ENCODE measurements at places on chromosomes 4 and X. TPM values are rescaled to one million over a fixed set of nuclear protein-coding genes. Genes with fewer than 3 reads are reported as not detected.
A peak's percentile ranks its signal among the peaks of the same experiment; 100 is the strongest.

Gene EVC2
- total RNA-seq: 1.2 TPM

Gene HTN1
- not detected for total RNA-seq

Gene PROM1
- total RNA-seq: 3.5 TPM

Gene CYLC1
- total RNA-seq: not detected

Gene IL21
- total RNA-seq: not detected

Gene LIMCH1
- total RNA-seq: 294 TPM

Gene LPAR4
- 0.22 TPM for total RNA-seq

Gene NHSL2
- total RNA-seq: 5.7 TPM

Gene CLCN5
- total RNA-seq: 2.7 TPM

Gene HEPH
- 8.0 TPM for total RNA-seq

Gene SPANXA2
- total RNA-seq: not detected

DNA sequence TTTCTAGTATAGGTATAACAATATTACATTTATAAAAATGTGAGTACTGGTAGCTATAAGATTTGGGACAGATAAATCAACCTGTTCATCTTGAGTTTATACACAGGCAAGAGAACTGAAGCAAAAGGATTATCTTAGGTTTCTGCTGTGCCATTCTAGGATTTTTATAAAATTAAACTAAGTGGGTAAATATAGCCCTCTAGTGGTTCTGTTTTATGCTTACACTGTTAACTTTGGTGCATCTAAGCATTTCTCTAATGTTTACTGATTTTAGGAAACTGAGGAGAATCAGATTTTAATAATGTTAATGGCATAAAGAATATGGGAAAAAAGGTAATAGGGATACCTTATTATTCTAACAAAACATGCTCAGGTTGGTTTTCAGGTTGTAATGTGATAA lies 1.1 kb upstream of the RRH start:
- DNase-seq: no peak

DNA sequence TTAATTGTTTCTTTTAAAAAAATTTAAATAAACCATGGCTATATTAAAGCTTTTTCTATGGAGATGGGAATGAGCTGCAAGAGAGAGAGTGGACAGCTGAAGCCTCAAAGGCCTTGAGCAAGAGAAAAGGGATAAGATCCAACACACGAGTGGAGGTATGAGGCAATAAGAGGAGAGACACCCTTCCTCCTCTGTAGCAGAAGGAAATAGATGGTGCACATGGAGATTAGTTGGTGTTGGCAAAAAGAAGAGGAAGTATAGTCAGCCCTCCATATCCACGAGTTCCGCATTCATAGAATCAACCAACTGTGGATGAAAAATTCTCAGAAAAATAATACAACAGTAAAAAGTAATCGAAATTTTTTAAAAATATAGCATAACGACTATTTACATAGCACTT lies 3.2 kb downstream of the CXorf38 start:
- DNase-seq: no peak

DNA sequence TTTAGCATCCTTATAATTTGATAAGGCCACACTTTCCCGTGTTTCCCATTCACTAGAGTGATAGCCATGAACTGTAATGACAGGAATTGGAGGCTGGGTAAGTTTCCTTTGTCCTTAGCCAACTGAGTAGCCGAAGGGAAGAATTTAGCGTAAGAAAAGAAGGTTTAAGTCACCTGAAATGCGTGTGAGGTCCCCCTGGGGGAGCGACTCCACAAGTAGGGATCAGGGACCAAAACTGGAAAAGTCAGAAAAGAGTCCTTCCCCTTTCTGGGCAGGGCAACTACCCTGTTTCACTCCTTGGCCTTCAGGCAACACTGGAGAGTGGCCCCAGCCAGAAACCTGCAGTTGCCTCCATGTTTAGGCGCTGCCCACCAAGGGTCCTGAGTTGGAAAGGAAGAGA lies 81.6 kb upstream of the MED14 start:
- no peak for DNase-seq

- DNase-seq: no peak
These were observed 1.4 kb downstream of the COX7B start for GRCh38 chrX:77900688-77901087.

- no peak for DNase-seq
These were observed 1.7 kb downstream of the MUC7 start for GRCh38 chr4:70473679-70474078.

GRCh38 chr4:76024065-76024464 lies 768 bp upstream of the CXCL10 start:
- DNase-seq: no peak

GRCh38 chrX:70279081-70279480 lies 2.9 kb upstream of the RAB41 start:
- DNase-seq: no peak

DNA sequence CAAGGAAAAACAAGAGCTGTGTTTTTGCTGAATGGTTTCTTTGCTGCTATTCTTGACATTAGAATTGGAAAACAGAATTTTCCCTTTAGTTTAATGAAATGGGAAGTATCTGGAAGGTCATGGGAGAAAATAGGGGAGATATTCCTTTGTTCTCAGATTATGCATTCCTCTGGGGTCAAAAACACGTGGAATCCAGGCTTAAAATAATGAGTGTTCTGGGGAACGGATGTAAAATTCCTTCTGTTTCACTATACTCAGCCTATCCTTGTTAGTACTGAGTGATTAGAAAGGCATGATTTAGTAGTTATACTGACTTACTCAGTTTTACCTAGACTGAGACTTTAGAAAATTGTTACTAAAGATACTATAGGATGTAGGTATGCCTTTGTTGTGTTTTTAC lies 107.3 kb downstream of the ARHGAP10 start:
- no peak for DNase-seq

- DNase-seq: peak; percentile 69
These were observed 775 bp downstream of the SHROOM4 start for GRCh38 chrX:50812995-50813842.

DNA sequence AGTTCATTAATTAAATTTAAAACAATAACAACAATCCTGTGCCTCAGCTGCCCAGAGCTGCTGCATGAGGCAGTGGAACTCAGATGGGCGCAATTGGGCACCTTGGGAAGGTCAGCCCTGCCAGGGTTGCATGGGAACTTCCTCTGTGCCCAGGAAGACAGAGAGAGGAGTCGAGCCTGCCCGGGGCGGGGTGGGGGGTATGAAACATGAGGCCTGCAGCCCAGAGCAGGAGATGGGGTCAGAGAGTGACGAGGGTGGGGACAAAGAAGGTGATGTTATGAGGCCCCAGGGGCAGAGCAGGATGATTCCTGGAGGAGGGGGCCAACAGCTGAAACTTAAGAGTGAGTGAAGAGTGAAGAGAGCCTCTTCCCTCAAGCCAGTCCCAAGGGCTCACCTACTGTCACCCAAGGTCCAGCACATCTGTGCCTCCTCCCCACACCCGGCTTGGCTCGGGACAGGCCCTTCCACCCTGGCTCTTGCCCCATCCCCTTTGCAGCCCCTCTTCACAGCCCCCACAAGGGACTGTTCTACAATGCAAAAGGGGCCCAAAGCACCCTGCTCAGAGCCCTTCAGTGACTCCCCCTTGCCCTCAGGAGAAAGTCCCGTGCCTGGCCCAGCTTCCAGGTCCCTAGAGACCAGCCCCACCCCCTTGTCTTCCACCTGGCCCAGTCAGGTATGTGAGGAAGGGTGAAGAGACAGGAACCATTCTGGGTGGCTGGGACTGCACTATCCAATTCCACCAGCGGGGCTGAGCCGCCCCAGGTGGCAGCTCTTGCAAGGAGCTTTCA lies 31.4 kb downstream of the HMX1 start:
- no peak for DNase-seq

DNA sequence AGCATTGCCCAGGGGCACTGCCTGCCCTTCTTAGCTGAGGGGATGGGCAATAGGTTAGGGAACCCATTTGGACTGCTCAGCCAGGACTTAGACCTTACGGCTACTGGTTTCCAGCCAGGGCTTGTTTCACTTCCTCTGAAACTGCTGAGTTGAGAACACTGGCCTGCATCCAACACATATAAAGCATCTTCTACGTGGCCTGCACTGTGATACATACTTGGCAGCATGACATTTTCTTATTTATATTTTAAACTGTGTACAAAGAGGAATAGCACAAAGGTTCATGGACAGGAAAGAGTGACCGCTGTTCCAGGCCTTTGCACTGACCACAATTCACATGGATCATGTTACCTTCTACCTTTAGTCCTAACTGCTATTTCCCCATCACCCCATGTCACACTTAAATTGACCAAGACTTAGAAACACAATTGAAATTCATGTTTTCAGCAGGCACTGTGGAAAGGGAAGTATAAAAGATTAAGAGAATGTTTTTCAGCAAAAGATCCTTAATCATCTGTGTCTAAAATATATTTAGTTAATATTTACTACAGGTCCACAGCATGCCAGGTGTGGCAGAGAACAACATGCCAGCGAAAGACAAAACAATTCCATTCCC lies 43.7 kb downstream of the NLGN4X start:
- DNase-seq: no peak

- no peak for DNase-seq
These were observed 60.1 kb downstream of the SH3RF1 start for GRCh38 chr4:169210504-169211118.

DNA sequence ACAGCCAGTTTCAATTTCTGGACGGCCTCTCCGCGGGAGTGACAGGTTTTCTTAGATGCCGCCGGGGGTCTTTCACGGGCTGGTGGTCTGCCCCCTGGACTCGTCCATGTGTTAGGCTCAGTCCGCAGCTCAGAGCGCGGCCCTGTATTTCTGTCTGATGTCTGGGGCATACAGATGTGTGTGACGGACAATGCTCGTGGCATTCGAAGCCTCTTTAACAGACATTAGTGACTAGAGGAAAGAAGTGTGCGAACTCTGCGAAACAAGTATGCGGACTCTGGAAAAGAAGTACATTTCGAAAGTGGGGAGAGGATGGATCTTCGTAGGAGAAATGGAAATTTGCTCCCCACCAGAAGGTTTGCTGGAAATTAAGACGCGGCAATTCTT lies 793 bp upstream of the DCUN1D4 start:
- DNase-seq: no peak

DNA sequence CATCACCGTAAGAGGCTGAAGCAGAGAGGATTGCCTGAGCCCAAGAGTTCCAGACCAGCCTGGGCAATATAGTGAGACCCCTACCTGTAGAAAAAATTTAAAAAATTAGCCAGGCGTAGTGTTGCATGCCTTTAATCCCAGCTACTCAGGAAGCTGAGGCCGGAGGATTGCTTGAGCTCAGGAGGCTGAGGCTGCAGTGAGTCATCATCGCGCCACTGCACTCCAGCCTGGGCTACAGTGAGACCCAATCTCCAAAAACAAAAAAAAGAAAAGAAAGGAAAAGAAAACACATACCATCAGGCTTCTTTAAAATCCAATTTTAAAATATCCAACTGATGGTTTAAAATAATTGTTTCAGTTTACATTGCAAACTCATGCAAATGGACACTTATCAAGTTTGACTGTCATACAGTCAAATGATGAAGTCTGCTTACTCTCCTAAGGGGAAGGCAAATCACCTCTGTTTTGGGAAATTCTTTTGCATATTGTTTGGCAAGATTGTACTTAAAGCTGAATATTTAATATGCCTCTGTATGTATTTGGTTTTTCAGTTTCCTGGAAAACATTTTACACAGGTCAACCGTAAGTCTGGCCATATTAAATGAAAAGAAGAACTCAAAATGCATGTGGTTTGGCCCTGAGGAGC lies 23.7 kb upstream of the TENM3 start:
- no peak for DNase-seq

DNA sequence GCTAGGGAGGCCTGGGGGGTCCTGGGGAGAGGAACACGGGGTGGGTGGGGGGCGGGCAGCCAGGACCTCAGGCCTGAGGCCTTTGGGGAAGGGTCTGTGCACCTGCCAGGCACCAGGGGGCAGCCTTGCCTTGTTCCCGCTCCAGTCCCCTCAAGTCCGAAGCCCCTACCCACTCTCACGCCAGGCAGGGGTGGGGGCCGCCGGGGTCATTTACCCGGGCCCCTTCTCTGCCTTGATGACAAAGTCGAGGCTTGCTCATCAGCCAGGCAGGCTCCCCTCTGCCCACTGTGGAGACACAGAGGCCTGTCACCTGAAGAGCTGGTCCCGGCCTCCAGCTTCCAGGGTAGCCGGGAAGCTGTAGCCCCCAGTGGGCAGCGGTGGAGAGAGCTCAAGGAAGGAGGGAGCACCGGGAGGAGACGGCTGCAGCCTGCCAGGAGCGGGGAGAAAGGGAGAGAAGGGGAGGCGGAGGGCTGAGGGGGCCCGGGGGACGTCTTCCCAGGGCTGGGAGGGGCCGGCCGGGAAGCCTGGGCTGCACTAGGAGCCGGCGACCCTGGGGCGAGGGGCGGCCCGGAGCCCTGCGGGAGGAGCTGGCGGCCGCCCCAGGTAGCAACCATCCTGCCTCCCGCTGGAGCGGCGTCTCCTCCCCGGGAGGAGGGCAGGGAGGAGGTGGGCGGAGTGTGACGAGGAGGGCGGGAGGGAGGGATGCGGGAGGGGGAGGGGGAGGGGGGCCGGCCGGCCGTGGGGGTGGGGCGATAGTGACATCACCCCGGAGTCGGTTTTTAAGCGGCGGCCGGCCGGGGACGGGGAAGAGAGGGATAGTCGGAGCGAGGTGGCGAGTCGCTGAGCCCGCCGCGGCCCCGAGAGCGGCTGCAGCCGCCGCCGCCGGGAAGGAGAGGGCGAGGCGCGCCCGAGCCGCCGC lies at the start of gene SLC6A8:
SLC6A8 (plus strand) TSS at position 806 of the 919 bp plus-strand sequence. CDS start 649 bp downstream, outside the sequence.
- DNase-seq: peak; percentile 86

- no peak for DNase-seq
These were observed 8.8 kb upstream of the MND1 start for GRCh38 chr4:153335665-153336064.

- DNase-seq: no peak
These were observed 50.1 kb downstream of the YTHDC1 start for GRCh38 chr4:68299492-68300457.

GRCh38 chr4:127251423-127251822 lies 381.3 kb upstream of the INTU start:
- no peak for DNase-seq

DNA sequence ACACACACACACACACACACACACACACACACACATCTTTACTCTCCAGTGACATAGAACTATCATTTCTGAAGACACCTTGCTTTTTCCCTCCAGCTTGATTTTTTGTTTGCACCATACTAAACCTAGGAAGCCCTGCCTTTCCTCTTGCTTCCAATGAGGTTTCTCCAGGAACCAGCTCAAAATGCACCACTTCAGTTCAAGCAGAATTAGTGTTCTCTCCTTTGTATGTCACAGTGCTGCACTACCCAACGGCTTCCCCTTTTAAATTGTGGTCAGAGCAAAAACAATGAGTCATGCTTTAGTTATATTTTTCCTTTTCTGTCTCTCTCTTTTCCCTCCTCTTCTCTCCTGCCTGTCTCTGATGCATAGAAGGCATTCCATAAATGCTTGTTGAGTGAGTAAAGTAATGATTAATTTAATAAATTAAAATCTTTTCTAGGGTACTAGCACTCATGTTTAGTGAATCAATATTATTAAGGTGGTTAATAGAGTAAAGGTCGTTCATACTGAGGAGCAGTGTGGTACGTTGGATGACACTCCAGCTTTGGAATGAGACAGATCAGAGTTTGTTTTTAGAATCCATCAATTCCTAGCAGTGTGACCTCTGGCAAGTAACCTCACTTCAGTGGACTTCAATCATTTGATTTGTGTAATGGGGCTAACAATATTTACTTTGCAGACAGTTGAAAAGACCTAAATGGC lies 5.9 kb downstream of the RTL3 start:
- DNase-seq: no peak

- no peak for DNase-seq
These were observed 57.8 kb downstream of the SOD3 start for GRCh38 chr4:24853142-24853541.

GRCh38 chr4:112147697-112148096 lies 2.4 kb downstream of the FAM241A start:
- DNase-seq: no peak

All from Right ventricle myocardium inferior (tissue), 1 donor.